ENCODE measurements at places on chromosomes 16 and 17.

- DNase-seq, result peak; percentile 49
Observed at GRCh38 chr16:83356266-83356665, 451.5 kb upstream of the HSBP1 start.

DNA sequence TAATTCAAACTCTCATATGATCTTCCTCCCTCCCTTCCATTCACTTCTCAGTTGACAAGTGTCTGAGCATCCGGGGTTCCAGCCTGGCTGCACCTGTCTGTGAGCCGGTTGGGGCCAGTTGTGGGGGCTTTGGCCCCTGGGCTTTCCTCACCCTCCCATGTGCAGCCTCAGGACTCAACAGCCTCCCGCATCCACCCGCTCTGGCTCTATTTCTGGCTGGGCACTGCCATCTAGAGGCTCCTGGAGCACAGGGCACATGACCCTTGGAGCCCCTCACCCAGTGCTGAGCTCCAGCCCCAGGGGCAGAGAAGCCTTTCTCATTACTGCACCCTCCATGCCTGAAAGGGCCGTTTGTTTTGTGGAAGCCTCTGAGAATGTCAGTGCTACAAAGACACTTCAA is 43.3 kb downstream of the HAPSTR1 start:
- peak; percentile 69 for DNase-seq

DNA sequence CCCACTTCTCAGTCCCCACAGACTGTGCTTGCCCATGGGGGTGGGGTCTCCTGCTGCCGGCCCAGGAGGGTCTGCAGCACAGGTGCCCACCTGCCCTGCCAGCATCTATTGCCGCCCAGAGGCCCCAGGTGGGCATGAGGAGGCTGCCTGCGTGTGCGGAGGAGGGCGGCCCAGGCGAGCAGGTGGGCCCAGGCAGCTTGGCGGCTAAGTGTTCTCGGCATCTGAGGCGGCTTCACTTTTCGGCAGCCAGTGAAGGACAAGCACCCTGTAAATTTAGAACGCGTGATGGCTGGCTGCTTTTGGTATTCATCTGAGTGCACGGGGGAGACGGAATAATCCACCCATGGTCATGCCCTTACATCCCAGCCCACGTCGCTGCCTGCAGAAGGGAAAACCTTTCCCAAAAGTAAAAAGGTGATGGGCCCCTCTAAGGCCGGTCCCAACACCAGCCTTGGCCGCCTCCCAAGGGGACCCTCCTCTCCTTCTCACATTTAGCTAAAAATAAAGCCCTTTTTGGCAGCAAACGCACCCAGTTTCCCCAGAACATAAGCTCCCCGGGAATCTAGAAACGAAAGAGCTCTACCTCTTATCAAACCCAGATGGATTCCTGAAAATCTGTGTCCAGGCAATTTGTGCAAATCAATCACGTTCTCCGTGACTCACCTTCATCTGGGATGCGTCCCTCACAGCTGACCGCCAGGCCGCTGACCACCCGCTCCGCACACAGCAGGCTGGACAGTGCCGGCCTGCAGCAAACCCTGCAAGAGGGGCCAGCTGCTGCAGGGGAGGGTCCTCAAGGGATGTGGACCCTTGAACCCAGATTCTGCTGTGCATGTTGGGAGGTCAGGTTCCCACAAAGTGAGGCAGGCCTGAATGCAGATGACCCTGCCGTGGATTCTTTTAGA is 79.4 kb downstream of the RBFOX3 start:
- DNase-seq, result no peak

DNA sequence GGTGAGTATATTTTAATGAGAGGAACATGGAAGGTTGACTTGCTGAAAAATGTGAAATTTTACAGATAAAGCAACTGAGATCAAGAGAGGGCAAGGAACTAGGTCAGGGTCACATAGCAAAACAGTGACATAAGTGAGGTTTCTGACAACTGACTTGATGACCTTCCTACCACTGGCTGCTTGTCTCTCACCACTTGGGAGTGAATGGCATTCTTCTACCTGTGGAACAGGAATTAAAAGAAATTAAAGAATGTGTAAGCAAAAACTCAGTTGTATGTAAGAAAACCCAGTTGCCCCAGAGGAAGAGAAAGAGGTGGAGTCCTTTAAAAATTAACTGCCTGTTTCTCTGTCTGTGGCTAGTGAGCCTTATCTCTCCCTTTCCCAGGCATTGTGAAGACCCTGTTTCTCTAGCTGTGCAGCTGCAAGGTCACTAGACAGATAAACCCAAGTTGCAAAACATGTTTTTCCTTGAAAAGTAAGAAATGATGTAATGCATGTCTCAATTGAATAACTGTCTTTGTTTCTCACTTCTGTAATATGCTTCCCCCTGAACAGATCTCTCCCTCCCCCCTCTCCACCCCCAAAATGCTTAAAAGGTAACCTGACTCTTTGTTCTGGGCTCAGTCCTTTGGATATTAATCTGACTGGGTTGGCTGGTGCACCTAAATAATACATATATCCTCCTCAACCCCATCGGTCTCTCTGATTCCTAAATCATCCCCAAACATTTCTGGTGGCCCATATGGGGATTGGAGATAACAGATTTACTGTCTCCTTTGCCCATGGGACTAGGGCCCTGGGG is 23.4 kb downstream of the ACSM1 start:
- no peak for DNase-seq

DNA sequence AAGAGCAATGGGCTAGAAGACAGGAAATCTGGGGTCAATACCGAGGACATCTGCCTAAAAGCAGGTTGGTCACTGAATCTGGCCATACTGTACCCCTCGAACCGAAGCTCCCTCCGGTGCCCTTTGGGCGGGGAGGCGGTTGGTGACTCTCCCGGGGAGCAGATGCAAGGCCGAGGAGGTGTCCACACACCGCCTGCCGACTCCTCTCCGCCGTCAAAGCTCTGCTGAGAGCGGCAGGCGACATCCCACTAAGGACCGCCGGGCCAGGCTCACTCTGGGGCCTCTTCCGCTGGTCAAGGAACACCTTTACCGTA is 458 bp downstream of the ZNF200 start:
- DNase-seq, result no peak

GRCh38 chr17:80862978-80863377 is 128.7 kb upstream of the CHMP6 start:
- DNase-seq, result no peak

DNA sequence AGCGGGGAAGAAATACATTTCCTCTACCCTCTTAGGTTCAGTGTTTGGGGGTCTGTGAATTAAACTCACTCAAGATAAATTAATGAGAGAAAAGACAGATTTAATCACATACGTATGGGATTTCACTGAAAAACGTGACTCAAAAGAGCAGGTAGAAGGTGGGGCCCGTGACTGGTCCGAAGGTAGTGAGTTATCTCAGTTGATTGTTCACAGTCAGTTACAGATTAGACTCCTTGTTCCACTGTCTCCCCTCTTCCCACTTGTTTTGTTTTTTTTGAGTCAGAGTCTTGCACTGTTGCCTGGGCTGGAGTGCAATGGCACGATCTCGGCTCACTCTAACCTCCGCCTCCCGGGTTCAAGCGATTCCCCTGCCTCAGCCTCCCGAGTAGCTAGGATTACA is 301.2 kb downstream of the SEC14L1 start:
- DNase-seq, result no peak

GRCh38 chr17:79676796-79677195 is 53.9 kb upstream of the ENPP7 start:
- no peak for DNase-seq

DNA sequence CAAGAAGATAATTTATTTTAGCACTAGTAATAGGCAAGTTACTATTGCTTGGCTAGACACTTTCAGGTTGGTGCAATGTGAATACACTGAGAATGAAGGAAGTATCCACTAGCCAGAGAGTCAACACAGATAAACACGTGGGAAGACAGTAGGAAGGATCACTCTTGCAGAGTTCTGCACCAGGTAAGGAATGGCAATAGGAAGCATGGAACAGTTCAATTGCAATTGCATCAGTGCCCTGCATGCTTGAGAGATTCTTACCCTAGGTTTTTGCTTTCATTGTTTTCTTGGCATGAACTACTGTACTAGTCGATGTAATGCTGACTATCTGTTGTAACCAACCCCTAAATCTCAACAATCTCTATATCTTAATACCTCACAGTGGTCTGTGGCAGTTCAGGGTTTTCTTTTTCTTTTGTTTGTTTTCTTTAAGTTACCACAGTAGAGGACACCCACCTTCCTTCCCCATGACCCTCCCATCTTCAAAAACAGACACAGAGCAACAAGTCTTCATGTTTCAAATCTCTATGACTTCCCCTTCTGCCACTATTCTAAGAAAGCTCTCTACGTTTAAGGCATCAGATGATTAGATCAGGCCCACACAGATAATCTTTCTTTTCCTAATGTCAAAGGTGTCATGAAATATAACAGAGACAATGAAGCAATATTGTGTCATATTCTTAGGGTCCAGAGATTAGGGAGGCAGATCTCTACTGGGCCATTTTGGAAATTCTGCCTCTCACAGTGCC is 18.1 kb upstream of the ABCA8 start:
- no peak for DNase-seq

GRCh38 chr16:64343061-64343819 is 778.6 kb downstream of the CDH11 start:
- DNase-seq, result no peak

- DNase-seq, result no peak
Observed at GRCh38 chr17:68511254-68511670, 968 bp upstream of the PRKAR1A start.

GRCh38 chr16:12173121-12173520 is 196.6 kb downstream of the SNX29 start:
- DNase-seq, result no peak

GRCh38 chr17:74907012-74907411 is 13.6 kb upstream of the FADS6 start:
- no peak for DNase-seq

- no peak for DNase-seq
Observed at GRCh38 chr17:20234276-20234675, 225.1 kb downstream of the SPECC1 start.

- no peak for DNase-seq
Observed at GRCh38 chr16:15593235-15593634, 49.7 kb downstream of the MARF1 start.

- DNase-seq, result peak; percentile 84
Observed at GRCh38 chr17:82775001-82775823, 23.3 kb downstream of the TBCD start.

GRCh38 chr17:79939755-79940458 is 95.8 kb downstream of the TBC1D16 start:
- DNase-seq, result no peak

- no peak for DNase-seq
Observed at GRCh38 chr17:48907713-48908046, 527 bp upstream of the UBE2Z start.

GRCh38 chr16:65284626-65285025 is 162.8 kb upstream of the CDH11 start:
- DNase-seq, result no peak

- DNase-seq, result no peak
Observed at GRCh38 chr17:16438173-16438556, 22.8 kb downstream of the TRPV2 start.

- DNase-seq, result no peak
Observed at GRCh38 chr16:20956319-20956718, 55.7 kb downstream of the LYRM1 start.

- DNase-seq, result no peak
Observed at GRCh38 chr16:69412287-69412686, 12.1 kb upstream of the CYB5B start.

DNA sequence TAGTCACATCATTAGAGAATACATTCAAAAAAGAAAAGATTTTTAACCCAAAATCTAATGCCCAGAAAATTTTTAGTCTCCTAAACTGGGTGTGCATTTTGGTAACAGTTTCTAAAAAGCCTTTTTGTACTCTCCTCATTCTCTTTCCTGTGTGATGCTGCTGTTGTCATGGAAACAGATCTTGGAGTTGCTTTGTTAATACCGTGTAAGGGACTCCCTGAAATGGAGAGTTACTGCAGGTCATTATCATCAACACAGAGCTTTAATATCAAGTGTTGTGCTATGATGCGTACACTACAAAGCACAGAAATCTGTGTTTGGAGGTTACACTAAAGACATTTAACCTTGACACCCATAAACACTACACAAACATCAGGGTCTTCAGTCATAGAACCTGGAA is 216.3 kb downstream of the PRKCA start:
- DNase-seq, result no peak

DNA sequence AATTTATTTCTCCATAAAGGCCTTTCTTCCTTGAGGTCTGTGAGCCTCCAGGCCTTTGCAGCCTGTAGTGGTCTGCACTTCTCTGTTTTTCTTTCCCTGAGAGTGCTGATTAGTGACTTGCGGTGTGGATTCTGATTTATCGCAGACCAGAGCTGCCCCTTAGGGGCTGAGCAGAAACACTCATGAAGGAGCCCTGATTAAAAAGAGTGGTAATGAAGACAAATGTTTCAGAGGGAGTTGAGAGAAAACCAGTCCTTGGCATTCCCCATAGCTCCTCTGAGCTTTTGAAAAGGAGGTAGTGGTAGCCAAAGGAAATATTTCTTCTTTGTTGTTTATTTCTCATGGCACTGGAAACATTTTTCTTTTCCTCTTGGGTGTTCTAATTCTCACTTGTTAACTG is 268.1 kb upstream of the TBX2 start:
- DNase-seq, result no peak
